Heart right ventricle (tissue), 16 donors: ENCODE measurements at places on chromosomes 13 and 19.

DNA sequence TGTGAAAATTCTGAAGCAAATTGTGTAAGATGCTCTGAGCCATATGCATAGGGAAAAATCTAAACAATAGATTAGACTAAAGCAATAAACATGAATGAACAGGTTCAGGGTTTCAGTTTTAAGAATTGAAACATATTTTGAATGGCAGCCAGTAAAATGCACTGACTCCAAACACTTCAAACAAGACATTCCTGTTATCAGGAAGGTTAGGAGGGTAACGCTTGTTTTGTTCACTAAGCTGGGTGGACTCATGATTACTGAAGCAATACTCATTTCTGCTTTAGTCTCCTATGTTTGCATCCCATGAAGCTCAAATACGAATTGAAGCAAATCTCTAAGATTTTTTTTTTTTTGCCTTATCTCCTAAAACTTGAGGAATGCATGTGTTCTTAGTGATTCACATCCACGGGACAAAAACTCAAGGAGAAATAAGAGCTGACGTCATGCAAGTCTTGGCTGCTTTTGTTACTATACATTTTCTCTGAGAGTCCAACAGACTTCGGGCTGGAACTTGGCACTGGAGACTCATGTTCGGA is 29.1 kb upstream of the IGFL4 start:
- no peak for DNase-seq

DNA sequence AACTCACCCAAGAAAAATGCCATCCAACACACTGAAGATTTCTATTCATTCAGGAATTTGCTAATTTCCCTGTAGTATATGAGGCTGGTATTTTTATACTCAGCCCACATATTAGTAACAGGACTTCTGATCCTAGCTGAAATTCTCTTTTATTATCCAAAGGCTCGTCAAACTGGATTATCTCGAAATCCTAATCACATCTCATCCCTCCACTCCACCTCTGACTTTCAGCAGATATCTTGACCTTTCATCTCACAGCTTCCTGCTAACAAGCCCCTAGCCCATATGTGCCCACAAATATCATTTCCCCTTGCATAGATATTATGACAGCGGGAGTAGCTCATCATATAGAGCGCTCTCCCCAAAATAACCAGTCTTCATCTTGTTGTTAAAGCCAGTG is 279.7 kb downstream of the FGF14 start:
- DNase-seq = no peak

- DNase-seq = peak; percentile 42
These were observed 9.7 kb downstream of the CILP2 start for GRCh38 chr19:19547674-19548336.

GRCh38 chr13:106530980-106531481 is 4.4 kb downstream of the EFNB2 start:
- DNase-seq = no peak

GRCh38 chr13:21256351-21256761 is 79.9 kb downstream of the MRPL57 start:
- DNase-seq = no peak

GRCh38 chr13:81142306-81142999 is 801.5 kb upstream of the SPRY2 start:
- no peak for DNase-seq
